ENCODE measurements at places on chromosomes 16 and 17.

DNA sequence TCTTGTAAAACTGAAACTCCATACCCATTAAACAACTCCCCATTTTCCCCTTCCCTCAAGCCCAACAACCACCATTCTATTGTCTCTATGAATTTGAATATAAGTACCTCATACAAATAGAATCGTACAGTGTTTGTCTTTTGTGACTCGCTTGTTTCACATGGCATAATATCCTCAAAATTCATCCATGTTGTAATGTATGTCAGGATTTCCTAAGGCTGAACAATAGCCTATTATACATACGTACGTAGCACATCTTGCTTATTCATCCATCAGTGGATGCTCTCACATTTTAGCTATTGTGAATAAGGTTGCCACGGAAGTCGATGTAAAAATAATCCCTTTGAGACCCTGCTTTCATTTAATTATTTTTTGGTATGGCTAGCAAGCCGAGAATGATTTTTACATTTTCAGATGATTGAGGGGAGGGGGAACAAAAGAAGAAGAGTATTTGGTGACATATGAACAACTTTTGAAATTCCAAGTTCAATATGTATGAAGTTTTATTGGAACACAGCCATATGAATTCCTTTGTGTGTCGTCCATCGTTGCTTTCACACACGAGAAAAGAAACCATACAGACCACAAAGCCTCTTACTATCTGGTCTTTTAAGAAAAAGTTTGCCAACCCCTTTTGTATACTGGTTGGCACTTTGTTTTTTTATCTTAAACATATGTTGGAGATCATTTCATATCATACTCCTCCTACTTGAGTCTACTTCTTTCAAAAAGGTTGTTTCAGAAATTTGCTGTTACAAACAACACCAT is 371.2 kb downstream of the NPIPA8 start:
- DNase-seq, result no peak

- DNase-seq, result peak; percentile 68
These were observed 10.7 kb downstream of the DLX3 start for GRCh38 chr17:49984283-49984682.

- no peak for DNase-seq
These were observed 31.4 kb upstream of the XYLT2 start for GRCh38 chr17:50314456-50315011.

DNA sequence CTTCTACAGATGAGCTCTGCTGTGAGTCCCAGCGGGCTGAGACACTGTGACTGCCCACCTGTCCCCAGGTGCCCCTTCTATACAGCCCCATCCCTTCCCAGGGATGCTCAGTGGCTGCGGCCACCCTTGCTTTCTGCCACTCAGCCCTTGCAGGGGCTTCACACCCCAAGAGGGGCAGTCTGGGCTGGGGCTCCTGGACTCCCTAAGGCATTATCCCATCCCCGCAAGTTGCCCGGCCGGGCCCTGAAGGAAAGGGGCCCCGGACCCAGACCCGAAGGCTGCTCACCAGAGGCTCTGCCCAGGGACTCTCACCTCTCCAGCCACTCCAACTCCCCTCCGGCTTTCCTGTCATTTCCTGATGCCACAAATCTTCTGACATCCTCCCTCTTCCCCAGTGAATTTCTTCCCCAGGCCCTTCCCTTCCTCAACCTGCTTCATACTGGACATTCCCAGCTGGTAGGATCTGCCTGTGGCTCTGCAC is 88.5 kb upstream of the TOB1 start:
- no peak for DNase-seq

- no peak for DNase-seq
These were observed 206.2 kb downstream of the AXIN2 start for GRCh38 chr17:65355246-65355645.

- DNase-seq, result no peak
These were observed 2.8 kb upstream of the APPBP2 start for GRCh38 chr17:60528828-60529227.

DNA sequence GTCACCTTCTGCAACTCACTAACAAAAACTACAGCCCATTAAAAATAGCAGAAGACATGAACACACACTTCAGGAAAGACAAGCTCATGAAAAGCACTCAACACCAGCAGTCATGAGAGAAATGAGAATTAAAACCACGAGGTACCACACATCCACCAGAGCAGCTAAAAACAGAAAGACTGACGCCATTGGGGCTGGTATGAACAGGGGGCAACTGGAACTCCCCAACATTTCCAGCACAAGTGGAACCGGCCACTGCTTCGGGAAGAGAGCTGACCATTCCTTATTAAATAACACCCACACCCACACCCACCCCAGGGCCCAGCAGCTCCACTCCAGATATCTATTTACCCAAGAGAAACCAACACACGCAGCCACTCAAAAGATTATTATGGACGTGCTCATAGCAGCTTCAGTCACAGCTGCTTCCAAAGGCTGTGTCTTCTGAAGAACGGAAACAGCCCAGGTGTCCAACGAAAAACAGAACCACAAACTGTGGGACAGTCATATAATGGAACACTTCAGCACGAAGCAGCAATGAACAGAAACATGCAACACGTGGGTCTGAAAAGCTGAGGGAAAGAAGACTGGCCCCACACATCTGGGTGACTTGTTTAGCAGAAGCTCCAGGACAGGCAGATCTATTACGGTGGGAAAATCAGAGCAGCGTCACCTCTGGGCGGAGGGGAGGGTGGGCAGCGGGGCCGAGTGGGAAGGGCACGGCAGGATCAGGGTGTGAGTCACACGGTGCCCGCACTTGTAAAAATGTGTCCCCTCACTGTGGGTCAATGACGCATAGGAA is 41.1 kb downstream of the KLHDC4 start:
- no peak for DNase-seq

DNA sequence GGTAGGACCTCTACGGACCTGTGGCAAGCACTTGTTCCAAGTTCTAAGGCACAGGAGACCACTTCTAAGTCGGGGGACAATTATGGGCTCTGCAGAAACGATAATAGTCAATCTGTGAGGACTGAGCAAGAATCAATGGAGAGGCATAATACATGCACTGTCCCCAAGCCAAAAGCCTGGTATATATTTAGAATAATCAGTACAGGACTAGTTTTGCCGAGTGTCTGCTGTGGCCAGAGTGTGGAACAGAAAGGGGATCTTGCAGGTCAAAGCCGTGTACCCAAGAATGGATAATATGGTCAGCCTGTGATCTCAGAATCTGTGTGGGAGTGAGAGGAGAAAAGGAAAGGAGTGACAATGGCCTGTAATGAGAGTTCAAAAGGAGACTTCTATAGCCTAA is 80.2 kb upstream of the GNAO1 start:
- DNase-seq, result no peak

DNA sequence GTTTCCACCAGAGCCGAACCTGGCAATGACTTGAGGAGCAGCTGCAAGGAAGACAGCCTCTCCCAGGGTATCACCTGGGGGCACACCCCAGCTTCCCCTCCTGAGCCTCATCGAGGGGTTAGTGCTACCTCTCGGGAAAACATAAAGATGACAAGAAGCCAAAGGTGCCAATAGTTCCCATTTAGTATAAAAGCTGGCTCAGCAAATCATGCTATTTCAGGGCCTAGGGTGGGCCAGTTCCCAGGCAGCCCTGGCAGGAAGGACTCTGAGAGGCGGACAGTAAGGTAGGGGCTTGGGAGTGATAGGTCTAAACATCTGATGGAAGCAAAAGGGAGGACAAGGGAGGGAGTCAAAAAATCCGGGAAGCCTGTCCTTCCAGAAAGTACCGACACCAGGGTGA is 46.2 kb downstream of the SOST start:
- no peak for DNase-seq

DNA sequence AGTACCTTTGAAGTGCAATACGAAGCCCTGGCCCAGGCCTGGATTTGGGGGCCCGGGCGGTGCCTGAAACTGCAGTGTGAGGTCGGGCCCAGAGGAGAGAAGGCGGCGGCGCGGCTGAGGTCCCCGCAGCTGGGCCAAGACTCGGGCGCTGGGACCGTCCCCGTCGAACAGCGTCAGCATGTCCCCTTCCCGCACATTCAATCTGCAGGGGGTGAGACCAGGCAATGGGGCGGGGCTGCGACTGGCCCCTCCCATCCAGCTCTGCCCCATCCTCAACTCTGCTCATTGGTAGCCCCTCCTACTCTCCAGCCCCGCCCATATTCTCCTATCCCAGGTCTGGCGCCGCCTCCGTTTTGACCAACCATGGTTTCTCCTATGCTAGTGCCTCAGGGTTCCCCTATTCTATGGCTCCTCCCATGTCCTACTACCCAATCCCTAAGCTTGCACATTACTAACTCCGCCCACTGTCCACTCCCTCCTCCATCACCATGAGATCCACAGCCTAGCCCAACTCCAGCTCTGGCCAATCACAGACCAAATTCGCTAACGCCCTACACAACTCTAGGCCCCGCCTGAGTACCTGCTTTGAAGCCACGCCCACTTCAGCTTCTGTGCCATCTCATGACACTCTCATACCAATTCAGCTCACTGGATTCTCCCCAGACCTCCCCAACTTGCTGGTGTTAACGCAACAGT is 14.4 kb upstream of the CDIPT start:
- DNase-seq, result peak; percentile 100

DNA sequence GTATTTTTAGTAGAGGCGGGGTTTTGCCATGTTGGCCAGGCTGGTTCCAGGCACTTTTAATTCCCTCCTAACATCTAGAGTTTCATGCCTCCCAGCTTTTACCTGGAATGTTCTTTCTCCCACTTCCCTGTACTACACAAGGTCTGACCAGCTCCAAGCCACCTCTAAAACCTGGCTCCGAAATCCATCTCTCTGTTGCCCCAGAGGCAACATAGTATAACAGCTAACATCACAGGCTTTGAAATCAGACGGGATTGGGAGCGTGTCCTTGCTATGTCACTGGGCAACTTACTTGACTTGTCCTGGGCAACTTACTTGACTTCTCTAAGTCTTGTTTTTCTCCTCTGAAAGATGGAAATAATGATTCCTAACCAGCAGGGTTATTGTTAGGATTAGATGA is 15.1 kb downstream of the UNC45B start:
- DNase-seq, result no peak

- DNase-seq, result no peak
These were observed 860 bp downstream of the TIGD7 start for GRCh38 chr16:3304370-3304769.

DNA sequence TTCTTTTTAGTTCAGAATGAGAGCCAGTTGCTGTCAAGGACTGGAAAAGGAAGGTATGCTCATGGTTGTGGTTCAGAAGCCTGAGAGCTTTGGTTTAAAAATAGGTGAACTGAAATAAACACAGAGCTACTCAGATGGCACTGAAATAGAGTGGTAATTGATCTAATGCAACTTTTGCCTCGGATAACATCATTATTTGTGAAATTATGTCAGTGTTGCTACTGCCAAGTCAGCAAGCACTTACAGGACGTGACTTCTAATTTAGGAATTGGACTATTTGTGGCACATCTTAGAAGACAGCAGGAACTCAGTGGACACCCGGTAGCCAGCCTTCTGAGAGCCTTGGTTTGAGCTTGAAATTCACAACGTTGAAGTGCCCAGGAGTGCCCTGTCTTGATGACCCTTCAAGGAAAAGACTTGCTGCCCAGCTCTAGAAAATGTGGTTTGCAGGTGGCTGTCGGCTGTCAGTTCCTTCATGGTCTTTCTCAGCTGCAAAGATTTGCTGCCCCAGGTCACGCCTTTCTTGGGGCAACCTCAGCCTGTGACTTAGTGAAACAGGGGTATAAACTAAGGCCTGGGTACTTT is 42.0 kb upstream of the XYLT1 start:
- no peak for DNase-seq

DNA sequence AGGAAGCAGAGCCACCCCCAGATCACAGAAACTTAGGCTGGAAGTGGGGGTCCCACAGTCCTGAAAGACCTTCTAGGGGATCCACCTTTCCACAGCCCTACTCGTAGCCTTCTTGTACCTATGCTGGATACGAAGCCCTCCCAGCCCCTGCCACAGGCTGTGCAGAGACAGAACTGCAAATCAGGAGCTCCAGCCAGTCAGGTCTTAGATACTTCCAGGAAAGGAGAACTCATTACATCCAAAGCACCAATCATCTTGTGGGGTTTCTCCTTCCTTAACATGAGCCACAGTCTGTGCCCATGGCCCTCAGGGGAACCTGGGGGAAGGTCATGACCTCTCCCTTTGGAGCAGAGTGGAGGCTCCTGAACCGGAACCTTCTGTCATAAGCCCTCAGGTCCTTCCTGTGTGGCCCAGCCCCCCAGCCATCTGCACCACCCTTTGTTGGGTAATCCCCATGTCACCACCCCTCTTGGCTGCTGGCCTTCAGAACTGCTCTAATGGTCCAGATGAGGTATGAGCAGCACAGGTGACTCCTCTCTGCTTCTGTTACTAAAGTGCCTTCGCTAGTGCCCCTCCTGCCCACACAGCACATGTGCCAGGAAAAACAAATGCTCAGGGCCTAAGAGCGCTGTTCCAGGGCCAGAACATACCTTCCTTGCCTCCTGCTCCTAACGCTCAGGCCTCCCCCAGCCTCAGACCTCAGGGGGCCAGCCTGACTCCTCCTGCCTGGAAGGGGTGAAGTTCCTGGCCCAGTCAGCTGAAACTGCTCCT is 14.6 kb downstream of the SRCIN1 start:
- DNase-seq, result no peak

GRCh38 chr17:80424878-80425765 is 10.2 kb downstream of the ENDOV start:
- DNase-seq, result no peak

DNA sequence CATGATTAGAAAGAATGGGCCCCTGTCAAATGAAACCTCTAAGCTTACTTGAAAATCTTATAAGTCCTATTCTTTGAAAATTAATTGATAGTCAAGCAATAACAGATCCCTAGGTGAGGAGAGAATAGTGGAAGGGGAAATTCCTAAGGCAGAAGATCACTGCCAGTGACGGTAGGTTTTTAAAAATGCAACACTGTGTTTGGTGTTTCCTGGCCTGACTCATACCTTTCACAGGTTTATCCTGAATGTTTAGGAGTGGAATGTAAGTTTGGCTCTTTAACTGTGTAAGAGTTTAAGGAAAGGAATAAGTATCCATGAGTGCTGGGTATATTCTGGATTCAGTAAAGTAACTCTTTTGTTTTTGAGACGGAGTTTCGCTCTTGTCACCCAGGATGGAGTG is 23.8 kb downstream of the HAPSTR1 start:
- no peak for DNase-seq

- no peak for DNase-seq
These were observed 95.7 kb downstream of the STX8 start for GRCh38 chr17:9479964-9480363.

DNA sequence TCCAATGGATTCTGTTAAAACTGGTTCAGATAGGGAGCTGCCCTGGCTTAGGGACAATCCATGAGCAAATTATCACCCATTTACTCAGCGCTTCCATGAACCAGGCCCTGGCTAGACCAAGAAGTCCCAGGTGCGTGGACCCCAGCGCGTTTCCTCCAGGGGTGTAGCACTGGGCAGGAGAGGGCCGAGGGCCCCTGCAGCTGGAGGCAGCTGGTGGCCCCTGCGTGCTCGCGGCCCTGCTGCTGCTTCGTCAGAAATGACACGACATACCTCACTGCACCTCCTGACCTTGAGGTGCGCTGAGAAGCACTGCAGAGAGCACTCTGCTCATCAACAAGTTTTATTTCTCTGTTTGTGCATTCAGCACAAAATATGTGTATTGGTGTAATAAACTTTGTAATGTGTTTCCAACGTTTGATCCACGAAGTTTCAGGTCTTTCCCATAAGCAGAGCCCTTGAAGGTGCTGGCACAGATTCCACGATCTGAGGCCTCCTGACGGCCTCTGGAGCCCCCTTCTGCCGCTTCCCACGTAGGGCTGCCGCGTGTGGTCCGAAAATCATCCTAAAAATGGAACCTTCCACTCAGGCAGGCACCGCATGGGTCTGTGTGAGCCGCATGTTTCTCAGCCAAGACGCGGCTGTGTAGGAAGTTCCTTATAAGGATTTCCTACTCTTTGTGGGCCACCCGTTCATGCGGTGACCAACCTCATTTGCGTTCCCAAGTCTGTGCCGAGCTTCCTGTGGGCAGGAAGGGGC is 50.8 kb upstream of the ZCCHC14 start:
- DNase-seq, result no peak

Data from H9 (cell line).